ENCODE measurements at places on chromosomes 12 and 14.

DNA sequence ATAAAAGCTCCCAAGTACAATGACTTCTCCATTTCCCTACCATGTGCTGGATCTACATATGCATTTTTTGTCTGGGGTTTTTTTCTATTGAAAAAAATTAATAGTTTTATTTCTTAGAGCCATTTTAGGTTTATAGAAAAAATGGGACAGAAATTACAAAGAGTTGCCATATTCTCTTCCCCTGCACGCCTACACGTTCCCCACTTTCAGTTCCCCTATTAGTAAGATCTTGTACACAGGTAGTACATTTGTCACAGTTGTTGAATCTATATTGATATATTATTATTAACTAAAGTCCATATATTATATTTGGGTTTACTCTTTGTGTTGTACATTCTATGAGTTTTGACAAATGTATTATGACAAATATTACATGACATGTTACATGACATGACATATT lies 35.7 kb downstream of the SIX6 start:
- no peaks in the 10 kb centered on the region for H3K36me3 ChIP-seq
- no peak overlapping the region for H3K27ac ChIP-seq
- DNase-seq: no peak
- H3K27me3 ChIP-seq: no peaks in the 10 kb centered on the region

DNA sequence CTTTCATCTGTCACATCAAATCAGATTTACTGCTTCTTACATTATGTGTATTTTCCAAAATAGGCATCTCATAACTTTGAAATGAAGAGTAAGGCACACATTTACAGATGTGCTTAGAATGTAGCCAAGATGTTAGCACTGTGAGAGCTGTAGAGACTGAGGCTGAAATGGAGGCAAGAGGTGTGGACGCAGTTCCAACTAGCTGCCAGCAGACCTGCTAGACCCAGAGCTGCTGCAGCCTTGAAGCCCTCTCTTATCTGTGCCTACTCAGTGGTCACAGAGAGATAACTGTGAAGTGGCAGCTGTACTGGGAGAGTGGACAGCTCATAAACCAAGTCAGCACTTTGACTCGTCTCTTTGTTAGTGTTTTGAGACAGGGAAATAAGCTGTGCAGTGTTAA lies 470.9 kb downstream of the CCER1 start:
- DNase-seq: no peak
- H3K27ac ChIP-seq: no peak overlapping the region
- H3K4me3 ChIP-seq: no peak overlapping the region
- H3K4me1 ChIP-seq: no peaks in the 10 kb centered on the region
- H3K36me3 ChIP-seq: no peaks in the 10 kb centered on the region

DNA sequence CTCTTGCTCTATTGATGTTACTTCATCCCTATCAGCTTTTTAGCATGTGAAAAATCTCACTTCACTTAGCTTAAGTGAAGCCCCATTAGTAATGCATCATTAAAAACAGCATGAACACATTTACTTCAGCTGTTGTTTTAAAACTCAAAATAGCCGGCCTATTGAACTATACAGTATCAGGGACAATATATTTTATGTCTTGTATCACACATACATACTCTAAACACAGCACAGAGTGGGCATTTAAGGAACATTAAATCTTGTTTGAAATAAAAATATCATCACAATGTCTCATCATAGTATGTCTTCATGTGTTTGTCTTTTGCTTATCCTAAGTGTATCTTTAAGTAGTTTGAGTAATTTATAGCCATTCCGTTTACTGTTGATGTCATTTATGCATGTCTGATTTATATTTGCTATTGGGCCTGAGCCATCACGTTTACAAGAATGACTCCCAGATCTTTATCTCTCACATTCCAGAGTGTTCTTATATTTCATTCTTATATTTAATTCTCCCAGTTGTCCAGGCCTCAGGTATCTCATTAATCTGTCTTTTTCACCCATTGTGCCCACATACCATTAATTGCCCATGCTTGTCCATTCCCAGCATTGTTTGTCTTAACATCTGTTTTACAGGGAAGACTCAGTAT lies 57.5 kb downstream of the ARHGAP5 start:
- H3K27ac ChIP-seq: no peak overlapping the region
- no peaks in the 10 kb centered on the region for H3K27me3 ChIP-seq
- no peak overlapping the region for H3K4me3 ChIP-seq
- H3K36me3 ChIP-seq: peaks cover 17% of the 10 kb centered on the region

DNA sequence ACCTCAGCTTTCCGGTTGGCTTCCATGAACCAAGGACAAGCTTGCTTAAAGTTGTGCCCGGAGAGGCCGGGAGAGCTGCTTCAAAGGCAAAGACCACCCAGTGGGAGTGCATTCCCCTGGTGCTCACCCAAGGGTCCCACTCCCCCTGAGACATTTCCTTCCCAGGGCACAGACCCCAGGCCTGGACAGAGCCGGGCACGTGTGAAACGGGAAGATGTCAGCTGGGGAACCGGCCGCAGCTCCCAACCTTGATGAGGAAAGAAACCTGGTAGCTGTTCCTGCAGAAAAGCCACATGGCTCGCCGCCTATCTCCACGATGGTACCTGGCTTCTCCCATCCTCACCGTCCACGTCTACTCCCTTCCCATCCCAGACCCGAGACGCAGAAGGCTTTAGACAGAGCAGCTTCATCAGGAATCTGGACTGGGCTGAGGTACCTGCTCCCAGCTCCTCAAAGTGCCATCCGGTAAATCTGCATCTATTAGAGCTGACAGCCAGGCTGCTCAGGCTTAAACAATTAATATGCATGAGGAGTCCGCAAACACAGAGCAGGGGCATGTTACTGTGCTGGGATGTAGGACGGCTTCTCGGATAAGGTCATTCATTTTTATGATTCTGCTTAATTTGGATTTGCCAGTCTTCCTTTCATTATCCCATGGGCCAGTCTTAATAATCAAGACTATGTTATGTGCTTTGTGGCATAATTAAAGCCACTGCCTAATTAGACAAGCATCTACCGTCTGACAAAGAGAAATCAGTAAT lies 53.1 kb downstream of the GALNT9 start:
- H3K27me3 ChIP-seq: peaks cover 88% of the 10 kb centered on the region
- H3K4me1 ChIP-seq: no peaks in the 10 kb centered on the region
- H3K4me3 ChIP-seq: no peak overlapping the region
- H3K27ac ChIP-seq: no peak overlapping the region
- H3K36me3 ChIP-seq: no peaks in the 10 kb centered on the region

DNA sequence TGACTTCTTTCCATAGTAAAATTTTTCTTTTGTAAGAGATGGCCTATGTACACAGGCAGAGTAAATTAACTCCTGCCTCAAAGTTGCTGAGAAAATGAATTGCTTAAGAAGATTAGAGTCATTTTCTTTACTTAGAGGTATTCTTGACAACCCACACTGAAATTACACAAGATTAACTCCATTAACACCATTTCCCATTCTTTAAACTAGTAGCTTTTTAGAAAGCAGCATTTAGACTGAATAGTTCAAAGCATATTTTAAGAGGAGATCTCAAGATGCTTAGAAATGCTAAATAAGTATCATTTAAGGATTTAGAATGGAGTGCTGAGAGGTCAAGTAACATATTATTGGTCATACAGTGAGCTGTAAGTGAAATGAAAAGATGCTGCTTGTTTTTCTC lies 35.5 kb downstream of the PUS7L start:
- no peak overlapping the region for H3K27ac ChIP-seq
- DNase-seq: no peak
- H3K4me1 ChIP-seq: no peaks in the 10 kb centered on the region

- no peak overlapping the region for H3K27ac ChIP-seq
- H3K4me3 ChIP-seq: no peak overlapping the region
- no peak for DNase-seq
- H3K36me3 ChIP-seq: no peaks in the 10 kb centered on the region
These were observed 12.1 kb downstream of the ZFHX2 start for GRCh38 chr14:23539248-23540140.

- H3K4me3 ChIP-seq: no peak overlapping the region
- H3K27me3 ChIP-seq: no peaks in the 10 kb centered on the region
- H3K27ac ChIP-seq: no peak overlapping the region
- no peaks in the 10 kb centered on the region for H3K4me1 ChIP-seq
- DNase-seq: no peak
- H3K36me3 ChIP-seq: no peaks in the 10 kb centered on the region
These were observed 13.5 kb upstream of the TUBA1C start for GRCh38 chr12:49251357-49251756.

DNA sequence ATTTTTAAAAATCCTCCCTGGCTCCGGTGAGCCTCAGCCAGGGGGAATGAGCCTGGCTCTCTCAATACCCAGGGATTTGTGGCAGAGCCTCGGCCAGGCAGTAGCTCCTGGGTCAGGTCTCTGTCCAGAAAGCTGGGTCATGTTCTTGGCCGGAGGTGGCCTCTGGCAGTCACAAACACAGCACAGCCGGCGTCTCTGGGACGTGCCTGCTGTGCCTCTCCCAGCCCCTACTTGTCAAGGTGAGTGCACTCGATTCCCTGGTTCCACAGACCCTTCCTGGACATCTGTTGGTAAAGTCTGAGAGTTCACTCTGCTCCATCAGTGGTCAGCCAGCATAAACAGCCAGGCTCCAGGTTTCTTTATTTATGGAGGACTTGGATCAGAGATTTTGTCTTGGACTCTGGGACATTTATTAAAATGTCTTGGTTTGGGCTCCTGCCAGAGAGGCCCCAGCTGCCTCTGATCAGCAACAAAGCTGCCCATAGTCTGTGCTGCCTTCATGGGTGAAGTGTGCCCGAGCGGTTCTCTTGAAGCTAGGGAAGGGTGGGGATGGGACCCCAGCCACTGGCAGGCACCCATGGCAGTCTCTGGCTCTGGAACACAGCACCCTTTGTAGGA lies 56.7 kb downstream of the DGLUCY start:
- H3K27ac ChIP-seq: peak overlapping the region; percentile 60
- H3K4me1 ChIP-seq: peaks cover 11% of the 10 kb centered on the region
- no peak overlapping the region for H3K4me3 ChIP-seq

DNA sequence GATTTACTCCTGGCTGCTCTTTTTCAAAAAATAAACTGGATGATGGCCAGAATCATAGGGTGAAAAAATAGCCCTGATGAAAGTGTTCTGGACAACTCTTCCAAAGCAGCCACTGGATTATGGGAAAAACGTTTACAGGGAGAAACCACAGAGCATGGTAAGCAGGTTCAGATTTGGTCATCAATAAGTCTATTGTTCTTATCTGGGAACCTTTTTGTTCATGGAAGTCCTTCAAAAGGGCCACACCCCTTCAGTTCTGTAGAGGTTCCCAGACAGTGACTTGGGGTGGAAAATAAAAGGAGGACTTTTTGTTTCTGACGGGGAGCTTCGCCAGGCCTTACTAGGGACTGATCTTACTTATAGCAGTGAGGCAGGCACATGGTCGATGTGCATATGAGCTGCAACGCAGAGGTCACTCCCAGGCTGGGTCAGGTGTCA lies 117.4 kb upstream of the SLC38A2 start:
- H3K27ac ChIP-seq: peak overlapping the region; percentile 64
- no peak overlapping the region for H3K4me3 ChIP-seq
- H3K36me3 ChIP-seq: no peaks in the 10 kb centered on the region
- H3K4me1 ChIP-seq: peaks cover 48% of the 10 kb centered on the region
- no peaks in the 10 kb centered on the region for H3K27me3 ChIP-seq
- DNase-seq: no peak

GRCh38 chr14:92253381-92253894 lies 69.5 kb upstream of the SLC24A4 start:
- H3K36me3 ChIP-seq: no peaks in the 10 kb centered on the region
- peaks cover 43% of the 10 kb centered on the region for H3K27me3 ChIP-seq
- H3K4me3 ChIP-seq: no peak overlapping the region
- H3K4me1 ChIP-seq: no peaks in the 10 kb centered on the region
- DNase-seq: no peak

DNA sequence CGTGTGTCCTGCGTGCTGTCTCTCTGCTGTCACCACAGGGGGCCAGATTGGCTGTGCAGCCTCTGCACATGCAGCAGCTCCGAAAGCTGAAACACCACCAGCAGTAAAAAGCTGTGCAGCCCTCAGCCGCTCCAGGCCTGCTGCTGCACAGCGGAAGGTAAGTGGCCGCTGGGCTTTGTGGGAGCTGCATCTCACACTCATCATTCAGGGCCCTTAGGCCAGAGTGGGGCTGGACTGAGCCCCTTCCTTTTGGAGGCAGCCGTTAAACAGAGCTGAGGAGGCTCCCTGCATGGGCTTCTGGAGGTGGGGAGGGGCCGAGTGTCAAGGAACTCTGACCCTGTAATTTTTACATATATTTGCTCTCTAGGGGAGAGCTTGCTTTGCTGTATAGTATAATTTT lies 17.1 kb downstream of the DDX51 start:
- no peak overlapping the region for H3K4me3 ChIP-seq
- H3K36me3 ChIP-seq: peaks cover 76% of the 10 kb centered on the region
- H3K4me1 ChIP-seq: no peaks in the 10 kb centered on the region
- H3K27ac ChIP-seq: no peak overlapping the region
- DNase-seq: no peak
- no peaks in the 10 kb centered on the region for H3K27me3 ChIP-seq

- no peak overlapping the region for H3K27ac ChIP-seq
- H3K27me3 ChIP-seq: no peaks in the 10 kb centered on the region
- no peaks in the 10 kb centered on the region for H3K4me1 ChIP-seq
- no peak for DNase-seq
- no peak overlapping the region for H3K4me3 ChIP-seq
These were observed 58.3 kb downstream of the CALM1 start for GRCh38 chr14:90455100-90455571.

DNA sequence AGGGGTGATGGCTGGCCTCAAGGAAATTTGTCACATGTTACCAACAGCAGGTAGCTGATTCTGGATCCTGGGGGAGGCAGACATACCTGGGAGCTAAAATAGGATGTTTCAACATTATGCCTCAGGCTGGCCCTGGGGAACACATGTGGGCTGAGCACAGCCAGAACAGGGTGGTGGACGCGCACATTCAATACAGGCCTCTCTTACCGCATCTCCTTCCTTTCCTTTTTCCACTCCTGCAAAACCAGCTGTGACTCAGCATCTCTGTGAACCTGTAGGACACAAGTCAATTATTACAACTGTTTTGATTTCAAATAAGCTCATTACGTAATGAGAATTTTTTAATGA lies 61.0 kb downstream of the NT5DC3 start:
- H3K4me3 ChIP-seq: no peak overlapping the region
- no peaks in the 10 kb centered on the region for H3K4me1 ChIP-seq
- H3K27me3 ChIP-seq: no peaks in the 10 kb centered on the region
- H3K36me3 ChIP-seq: no peaks in the 10 kb centered on the region
- no peak for DNase-seq

- no peak overlapping the region for H3K4me3 ChIP-seq
- no peaks in the 10 kb centered on the region for H3K27me3 ChIP-seq
- no peaks in the 10 kb centered on the region for H3K36me3 ChIP-seq
- no peaks in the 10 kb centered on the region for H3K4me1 ChIP-seq
- H3K27ac ChIP-seq: no peak overlapping the region
- no peak for DNase-seq
These were observed 167.8 kb downstream of the TMEM117 start for GRCh38 chr12:44003721-44004120.
